ENCODE measurements at places on chromosomes 12 and 14.
A peak's percentile ranks its signal among the peaks of the same experiment; 100 is the strongest.

GRCh38 chr12:75550401-75551240, 39.2 kb upstream of the KRR1 start:
- no peak for DNase-seq

GRCh38 chr14:99930420-99931274, 134.6 kb upstream of the EVL start:
- DNase-seq = peak; percentile 11

- DNase-seq = no peak
Measured at GRCh38 chr12:90909069-90909770, 45.8 kb downstream of the CCER1 start.

GRCh38 chr12:21183721-21184275, 52.8 kb downstream of the SLCO1B1 start:
- DNase-seq = no peak

DNA sequence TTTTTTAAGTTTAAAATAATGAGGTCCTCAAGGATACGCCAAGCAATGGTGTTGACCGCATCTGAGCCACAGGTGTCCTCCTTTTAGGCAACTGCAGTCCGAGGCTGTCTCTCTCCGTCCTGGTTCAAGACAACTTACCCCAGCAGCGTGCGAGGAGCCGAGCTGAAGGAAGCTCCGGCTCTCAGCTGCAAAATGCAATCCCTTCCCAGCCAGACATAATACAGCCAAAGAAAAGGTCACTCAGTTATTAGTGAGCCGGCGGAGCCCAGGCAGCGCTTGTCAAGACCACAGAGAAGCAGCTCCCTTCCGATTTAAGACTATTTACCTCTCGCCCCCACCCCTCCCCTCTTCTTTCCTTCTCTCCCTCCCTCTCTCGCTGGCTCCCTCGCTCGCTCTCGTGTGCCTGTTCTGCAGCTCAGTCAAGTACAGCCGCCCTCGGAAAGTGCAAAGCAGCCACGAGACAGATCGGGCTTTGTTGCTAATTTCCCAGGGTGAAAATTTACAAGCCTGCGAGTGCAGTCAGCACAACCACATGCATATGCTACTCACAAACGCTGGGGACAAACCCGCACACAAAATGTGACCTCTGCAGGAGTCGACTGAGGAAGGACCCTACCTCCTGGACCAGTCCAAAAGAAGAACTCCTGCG, 363 bp upstream of the LMO3 start:
- no peak for DNase-seq

DNA sequence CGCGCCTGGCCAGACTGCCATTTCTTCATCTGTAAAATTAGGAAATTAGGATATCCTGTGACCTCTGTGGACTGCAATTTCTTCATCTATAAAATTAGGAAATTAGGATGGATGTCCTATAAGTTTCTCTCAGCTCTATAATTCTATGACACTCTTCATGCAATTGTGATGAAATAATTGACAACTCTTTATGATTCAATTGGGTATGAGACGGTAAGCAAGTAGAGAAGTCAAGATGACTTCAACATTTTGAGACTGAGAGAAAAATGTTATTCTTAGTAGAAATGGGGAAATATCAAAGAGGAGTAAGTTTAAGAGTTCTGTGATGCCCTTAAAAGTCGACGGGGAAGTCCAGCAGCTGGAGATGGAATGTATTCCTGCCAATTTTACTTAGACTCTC, 12.0 kb downstream of the KIAA0586 start:
- DNase-seq = no peak

DNA sequence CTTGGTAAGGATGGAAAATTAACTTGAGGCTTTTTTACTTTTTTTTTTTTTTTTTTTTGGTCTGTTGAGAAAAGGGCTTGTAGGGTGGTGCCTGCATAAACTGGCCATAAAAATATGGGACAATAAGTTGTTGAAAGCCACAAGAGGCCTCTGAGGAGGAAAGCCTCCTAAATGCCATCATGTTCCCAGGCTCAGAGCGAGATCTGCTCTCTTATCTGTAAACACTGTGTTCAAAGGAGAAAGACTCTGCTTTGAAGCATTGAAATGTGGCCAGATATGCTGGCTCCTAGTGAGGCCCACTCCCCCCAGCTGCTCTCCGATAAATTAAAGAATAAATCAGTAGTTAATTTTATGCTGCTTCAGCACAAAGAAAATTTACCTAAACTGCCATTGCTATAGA, 504.9 kb downstream of the DIO2 start:
- DNase-seq = no peak

Measured in activated naive CD4-positive, alpha-beta T cell treated with Interleukin-2 at 50 U/mL for 16 hours (primary cell).